ENCODE measurements at places on chromosomes 16 and 17. TPM values are rescaled to one million over a fixed set of nuclear protein-coding genes. Genes with fewer than 3 reads are reported as not detected.

The MYH2 gene
- not detected for total RNA-seq

The NATD1 gene
- total RNA-seq: 16.8 TPM

The VMO1 gene
- not detected for total RNA-seq

The KRT34 gene
- total RNA-seq: 5.5 TPM

The ABCC11 gene
- not detected for total RNA-seq

The CCL1 gene
- total RNA-seq: not detected

The KRT12 gene
- not detected for total RNA-seq

The PRR11 gene
- total RNA-seq: 8.1 TPM

The SLC43A2 gene
- 9.1 TPM for total RNA-seq

The NPTX1 gene
- 0.07 TPM for total RNA-seq

DNA sequence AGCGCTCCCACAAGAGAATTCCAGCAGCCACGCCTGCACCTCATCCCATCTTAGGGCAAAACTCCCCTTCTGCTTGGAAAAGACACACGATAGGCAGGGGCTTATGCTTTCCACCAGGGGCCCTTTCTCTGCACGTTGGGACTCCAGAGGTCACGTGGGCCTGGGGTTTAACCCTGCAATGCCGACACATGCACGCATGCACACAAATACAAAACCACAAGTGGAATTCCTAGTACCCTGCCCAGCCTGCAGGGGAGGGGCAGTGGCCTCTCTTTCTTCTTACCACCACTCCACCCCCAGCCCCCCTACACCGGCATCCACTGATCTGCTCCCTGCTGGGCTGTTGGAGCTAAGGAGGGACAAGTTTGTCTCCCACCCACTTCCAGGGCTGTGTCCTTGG is 16.8 kb upstream of the CCDC182 start:
- no peak for DNase-seq

- no peak for DNase-seq
These were observed 35.8 kb upstream of the NF1 start for GRCh38 chr17:31058976-31059375.

- DNase-seq: no peak
These were observed 476.7 kb downstream of the SOX9 start for GRCh38 chr17:72597354-72598087.

- DNase-seq: no peak
These were observed 25.6 kb upstream of the DOC2B start for GRCh38 chr17:206941-207560.

DNA sequence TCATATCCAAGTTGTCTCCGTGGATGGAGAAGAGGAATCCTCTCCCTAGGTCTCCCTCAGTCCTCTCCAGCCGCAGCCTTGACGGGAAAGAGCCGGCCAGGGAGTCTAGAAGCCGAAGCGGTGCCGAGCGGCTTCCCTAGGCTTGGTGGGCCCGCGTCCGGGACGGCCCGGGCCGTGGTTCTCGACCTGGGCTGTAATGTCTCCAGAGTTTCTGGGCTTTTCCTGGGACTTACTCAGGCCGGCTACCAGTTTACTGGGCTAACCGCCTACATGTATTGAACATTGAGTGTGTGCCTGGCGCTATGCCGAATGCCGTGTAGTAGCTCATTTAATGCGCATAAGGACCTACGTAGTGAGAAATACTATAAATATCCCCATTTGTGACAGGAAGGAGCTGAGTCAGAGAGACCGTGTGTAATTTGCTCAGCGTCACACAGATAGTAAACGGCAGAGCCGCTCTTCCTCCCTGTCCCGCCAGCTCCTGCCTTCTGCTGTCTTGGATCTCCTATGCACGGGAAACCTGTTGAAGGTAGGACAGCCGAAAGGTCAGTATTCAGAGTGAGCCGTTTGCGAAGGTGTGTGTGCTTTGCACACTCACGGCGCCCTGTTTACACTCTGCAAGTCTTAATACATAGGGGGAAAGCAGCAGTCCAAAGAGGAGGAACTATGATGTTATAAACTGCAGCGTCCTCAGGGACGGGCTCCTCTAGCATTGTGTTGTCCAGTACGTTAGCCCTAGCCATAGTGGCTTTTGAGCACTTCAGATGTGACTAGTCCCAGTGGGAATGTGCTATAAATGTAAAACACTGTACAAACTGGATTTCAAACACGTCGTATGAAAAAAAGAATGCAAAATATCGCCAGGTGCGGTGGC is 723 bp upstream of the SPAG5 start:
- no peak for DNase-seq

DNA sequence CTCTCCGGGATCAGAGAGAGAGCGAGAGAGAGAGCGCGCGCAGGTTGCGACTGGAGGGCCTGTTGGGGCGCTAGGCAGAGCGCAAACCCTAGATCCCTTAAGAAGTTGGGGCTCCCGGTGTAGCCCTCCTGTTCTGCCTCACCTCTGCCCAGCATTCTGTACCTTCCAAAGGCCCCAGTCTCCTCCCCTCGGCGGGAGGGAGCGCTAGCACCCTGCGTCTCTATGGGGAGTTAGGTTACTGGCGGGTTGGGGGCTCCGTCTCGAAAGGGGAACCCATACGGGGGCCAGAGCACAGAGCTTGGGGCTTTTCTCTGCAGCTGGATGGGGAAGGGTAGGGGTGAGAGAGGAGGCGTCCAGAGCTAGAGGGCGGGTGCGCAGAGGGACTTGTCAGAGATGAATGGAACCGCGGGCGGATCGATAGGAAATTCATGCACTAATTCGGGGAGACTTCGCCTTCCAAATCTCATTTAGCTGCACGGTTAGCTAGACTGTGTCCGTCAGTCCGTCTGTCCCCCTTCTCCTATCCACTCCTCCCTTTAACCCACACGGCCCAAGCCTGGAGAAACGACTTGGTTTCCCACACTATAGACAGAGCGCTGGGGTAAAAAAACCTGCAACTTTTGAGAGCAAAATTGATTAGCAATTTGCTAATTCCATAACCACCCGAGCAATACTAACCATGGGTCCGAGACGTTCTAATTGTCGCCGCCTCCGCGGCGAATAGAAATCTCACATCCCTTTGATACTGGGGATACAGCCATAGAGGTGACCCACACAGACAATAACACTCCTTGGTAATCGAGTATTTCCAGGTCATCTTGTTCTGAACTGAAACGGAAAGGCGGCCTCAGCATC is 693 bp upstream of the HOXB4 start:
- no peak for DNase-seq

- DNase-seq: no peak
These were observed 142.7 kb upstream of the ASIC2 start for GRCh38 chr17:33435721-33436301.

DNA sequence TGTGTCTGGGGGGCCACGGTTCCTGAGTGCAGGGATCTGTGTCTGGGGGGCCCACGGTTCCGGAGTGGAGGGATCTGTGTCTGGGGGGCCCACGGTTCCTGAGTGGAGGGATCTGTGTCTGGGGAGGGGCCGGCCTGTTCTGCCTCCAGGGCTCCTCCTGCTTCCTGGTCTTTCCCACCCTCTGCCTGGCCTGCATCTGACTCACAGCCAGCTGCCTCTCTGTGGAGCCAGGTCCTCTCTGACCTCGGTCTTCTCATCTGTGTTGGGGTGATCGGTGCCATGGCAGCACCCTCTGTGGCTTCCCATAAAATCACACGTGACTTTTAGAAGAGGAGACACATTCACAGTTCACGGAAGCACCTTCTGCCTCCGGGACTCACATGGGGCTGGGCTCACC is 50.3 kb downstream of the ZFPM1 start:
- no peak for DNase-seq

DNA sequence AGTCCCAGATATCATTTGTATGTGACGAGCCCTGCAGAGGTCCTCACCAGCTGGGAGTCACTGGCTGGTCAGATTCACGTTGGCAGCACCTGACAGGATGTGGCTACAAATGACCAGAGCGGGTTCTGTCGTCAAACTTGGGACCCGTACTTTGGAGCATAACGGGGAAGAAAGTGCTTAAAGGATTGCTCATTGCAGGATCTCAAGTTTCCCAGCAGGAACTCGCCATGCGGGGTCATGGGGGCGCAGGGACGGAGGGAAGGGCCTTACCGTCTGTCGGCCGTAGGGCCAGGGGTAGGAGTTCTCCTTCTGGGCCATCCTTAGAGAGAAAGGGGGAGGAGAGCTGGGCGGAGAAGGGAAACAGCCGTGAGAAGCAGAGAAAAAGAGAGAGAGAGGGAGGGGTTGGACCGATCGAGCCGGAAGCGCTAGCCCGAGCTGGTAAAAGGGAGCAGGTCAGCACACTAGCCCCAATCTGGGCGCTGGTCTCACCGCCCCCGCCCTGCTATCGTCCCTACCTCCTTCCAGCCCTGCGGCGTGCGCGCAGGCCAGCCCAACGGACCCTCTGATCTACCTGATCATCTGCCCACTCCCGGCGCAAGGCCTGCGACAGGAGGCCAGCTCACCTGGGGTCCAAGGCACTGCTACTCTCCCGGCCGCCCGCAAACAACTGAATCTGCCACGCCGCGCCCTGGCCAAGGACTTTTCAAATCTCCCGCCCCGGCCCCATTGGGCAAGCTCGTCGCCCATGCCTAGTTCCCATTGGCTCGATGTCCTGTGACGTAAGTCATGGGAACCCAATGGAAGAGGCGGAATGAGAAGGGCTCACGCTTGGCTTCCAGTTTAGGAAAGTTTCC is at the start of gene AURKB:
Gene AURKB, minus strand, starts transcription at position 669 of the 854 bp plus-strand sequence. Its CDS starts 351 bp downstream, at position 318.
- peak; percentile 87 for DNase-seq

DNA sequence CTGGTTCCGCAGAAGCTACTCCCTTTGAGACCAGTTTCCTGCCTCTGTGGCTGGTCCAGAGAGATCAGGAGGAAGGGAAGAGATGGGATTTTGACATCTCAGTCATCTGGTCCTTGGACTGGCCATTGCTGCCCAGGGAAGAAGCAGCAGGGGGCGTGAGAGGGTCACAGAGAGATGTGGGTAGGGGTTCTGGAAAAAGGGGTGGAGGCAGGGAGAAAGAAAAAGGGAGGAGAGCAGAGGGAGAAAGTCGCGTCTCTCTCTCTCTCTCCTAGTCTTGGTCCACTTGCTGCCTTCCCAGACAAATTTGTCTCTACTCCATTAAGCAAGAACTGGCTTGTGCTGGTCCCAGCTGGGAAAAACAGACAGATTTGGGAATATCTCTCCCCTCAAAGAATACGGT is 4.4 kb downstream of the SHBG start:
- DNase-seq: no peak

- DNase-seq: no peak
These were observed 10.6 kb upstream of the MEFV start for GRCh38 chr16:3266873-3267537.

DNA sequence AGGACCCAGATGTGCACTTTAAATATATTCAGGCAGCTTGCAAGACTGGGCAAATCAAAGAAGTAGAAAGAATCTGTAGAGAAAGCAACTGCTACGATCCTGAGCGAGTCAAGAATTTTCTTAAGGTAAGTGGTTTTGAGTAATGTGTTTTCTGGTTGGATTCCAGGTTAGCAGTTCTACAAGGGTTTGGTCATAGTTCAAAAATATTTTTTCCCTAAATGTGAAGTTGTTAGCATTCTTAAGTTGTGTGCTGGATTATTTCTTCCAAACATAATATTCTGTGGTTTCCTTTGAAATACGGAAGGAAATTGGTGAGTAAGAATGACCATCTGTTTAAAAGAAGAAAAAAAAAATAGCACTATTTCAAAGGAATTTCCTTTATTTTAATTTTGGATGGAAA is 38.4 kb downstream of the PTRH2 start:
- peak; percentile 81 for DNase-seq

DNA sequence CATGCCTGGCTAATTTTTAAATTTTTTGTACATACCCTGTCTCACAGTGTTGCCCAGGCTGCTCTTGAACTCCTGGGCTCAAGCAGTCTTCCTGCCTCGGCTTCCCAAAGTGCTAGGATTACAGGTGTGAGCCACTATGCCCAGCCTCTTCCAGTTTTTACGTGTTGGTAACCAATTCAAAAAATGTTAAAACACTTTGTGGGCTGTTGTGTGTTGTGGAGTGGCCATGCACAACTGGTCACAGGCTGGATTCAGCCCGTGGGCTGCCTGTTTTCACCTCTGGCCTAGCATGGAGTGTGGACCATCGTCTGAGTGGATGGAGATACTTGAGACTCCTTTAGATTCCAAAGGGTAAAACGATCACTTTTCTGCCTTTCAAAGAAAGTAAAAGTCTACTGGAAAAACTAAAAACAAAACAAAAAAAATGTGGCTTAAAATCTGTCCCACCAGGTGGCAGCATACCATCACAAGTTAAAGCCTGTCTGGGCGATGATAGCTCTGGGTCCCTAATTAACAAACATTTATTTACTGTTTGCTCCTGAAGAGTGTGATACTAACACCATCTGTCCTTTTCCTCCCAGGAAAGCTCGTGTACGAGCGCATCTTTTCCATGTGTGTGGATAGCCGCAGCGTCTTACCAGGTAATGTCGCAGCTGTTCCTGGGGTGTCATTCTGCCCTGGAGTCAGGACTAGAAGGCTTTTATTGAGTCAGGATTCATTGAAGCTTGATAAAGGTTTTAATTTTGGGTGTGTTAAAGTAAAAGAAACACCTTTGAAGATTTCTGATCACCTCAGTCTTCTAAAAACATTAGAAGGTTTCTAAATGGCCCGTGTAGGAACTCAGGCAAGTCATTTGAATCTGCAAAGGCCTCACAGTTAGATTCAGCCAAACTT is 45.8 kb downstream of the VPS35L start:
- peak; percentile 5 for DNase-seq

DNA sequence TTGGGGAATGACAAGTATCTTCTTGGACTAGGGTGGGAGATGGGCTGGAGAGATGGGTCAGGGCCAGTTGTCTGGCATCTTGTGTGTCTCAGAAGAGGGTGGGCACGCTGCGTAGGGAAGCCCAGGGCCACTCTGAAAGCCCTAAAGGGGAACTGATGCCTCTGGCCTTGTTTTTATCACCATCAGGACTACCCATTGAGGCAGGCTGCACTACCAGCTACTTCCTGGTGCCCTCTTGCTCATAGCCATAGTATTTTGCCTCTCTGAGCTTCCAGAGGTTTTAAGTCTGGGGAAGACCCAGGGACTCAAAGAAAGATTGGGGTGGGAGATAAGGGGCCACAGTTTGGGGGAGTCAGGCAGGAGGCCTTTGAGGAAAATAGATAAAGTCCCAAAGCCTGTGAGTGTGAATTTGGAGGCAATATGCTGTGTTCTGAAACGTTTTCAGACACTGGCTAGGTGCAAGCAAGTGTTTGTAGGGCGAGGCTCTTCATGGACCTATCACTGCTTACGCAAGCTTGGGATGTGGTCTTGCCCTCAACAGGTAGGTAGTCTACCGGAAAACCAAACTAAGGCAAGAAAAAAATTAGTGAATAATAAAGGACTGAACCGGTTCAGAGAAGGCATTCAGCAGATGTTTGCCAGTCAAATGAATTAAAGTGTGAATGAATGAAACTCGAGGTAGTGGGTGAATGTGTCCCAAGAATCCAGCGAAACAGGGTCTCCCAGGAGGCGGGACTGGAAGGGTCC is 688 bp upstream of the ITGB3 start:
- DNase-seq: no peak
